Stimulated activated CD4-positive, alpha-beta T cell treated with anti-CD3 and anti-CD28 coated beads, Interleukin-12 subunit alpha, Interleukin-12 subunit beta, amount 100 ng/mL, for 4 hours (primary cell): ENCODE measurements at places on chromosomes 12 and 14.

DNA sequence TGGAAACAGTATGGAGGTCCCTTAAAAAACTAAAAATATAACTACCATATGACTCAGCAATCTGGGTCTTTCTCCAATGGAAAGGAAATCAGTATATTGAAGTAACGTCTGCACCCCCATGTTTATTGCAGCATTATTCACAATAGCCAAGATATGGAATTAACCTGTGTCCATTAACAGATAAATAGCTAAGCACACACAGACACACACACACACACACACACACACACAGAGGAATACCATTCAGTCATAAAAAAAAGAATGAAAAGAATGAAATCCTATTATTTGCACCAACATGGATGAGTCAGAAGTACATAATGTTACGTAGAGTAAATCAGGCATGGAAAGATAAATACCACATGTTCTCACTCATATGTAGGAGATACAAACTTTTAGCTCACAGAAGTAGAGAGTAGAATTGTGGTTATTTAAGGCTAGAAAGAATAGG lies 4.7 kb downstream of the KLRK1 start:
- no peak for DNase-seq

DNA sequence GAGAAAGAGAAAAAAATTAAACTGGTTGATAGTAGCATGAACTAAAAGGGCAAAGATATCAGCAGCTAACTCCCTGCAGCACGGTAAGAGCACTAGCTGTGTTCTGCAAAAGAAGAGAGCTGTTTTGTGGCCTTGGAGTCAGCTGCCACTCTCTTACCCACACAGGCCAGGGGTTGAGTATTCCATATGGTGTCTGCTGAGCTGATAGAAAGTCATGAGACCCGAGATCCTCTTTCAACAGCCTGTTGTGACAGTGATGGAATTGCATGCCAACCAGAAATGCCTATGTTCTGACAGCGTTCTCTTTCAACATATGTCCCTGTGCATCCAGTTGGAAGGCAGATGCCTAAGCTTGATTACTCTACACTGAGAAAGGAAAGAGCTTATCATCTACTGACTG lies 39.9 kb downstream of the TMTC1 start:
- DNase-seq: no peak

DNA sequence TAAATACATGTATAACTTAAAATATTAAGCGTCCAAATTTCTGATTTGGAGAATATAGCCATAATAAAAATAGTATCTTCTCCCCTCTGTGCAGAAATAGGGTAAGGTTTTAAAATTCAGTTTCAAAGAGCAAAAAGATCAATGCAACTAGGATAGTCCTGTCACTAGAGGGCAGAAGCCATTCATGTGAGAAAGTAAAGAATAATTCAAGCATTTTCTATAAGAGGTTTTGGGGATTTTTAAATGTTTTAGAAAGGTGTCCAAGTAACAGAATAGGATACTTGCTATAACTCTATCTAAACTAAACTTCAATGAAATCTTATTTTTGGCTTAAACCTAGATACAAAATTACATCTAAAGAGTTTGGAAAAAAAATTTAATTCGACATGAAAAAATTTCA lies 50.3 kb downstream of the ADAMTS20 start:
- no peak for DNase-seq

DNA sequence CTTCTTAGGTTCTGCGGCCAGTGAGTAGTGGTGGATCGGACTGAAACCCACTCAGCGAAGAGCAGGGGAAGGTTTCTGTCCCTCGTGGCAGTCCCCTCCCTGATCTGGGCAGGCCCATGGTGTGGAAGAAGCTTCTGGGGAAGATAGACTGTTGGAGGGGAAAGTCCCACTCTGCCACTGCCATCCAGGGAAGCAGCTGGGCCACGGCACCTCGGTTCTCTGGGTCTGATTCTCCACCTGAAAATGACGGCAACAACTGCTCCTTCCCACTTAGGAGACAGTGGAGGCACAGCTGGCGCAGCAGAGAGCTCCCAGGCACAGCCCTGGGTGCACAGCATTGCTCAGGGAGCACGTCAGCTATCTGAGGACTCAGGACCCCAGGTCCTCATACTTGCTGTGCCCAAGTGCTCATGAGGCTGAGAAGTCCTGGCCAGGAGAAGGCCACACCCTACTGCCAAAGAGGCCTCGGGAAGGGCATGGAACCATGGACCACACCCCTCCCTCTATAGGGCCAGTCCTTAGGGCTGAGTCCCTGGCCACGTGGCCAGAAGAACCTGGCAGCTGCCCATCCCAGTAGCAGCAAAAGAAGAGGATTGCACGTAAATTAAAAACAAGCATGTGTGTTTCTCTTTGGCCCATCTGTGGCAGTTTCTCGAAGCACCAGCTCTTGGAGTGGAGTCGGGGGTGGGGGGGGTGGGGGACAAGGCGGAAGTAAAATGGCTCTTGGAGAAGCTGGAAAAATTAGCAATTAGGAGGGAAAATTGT lies 85.3 kb upstream of the BCL11B start:
- no peak for DNase-seq

GRCh38 chr12:13099066-13099843 lies 4.2 kb downstream of the GSG1 start:
- DNase-seq: no peak
